NCI-H1436 (cell line): ENCODE measurements at places on chromosomes 3 and 15.

- no peak for DNase-seq
These were observed 399.1 kb downstream of the RBMS3 start for GRCh38 chr3:29679944-29680343.

DNA sequence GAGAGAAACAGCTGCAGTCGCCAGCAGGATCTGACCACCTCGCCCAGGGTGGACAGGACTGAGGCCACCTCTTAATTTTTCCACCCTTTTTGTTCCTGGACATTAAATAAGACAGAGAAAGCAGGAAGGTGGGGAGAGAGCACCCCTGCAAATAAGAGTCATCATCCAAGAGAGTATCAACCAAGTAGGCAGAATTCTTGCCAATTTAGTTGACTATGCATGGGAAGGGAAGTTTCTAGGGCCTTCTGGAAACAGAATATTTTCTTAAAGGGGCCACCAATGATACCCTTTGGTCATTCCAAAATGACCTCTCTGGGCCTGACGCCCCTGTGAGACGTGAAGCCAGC, 136.2 kb downstream of the TJP1 start:
- DNase-seq, result no peak

DNA sequence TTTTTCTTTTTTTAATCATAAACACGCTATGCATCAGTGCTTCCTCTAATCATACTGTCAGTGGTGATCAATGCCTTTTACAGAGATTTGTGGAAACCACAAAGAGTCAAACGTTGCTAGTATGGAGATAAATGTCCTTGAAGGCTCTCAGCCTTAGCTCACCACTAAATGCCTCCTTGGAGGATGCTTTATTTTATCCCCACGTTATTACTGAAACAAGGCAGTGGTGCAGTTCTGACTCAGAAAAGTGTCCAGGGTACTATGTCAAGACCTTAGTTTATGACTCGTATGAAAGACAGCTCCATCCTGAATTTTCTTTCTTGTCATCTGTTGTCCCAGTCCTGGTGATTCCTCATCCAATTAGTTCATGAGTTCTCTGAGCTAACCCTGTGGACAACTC, 1146.7 kb downstream of the IGSF11 start:
- no peak for DNase-seq

DNA sequence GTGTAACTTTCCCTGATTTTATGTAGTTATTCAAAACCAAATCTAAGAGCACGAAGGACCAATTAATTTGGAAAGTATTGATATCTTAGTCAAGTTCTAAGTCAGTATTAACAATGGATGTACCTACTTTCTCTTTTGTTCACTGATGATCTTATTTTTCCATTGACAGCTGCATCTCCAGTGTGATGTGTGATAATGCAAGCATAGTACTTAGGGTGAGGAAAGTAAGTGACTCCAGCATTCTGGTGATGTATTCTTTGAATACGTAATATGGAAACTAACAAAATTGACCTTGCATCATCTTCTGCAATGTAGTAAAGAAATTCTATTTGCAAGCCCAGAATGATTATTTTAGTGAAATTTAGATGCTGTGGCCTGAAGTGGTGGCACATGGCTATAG, 22.4 kb downstream of the FBXW12 start:
- DNase-seq, result no peak

- no peak for DNase-seq
These were observed 64.3 kb downstream of the NCEH1 start for GRCh38 chr3:172646439-172647015.

GRCh38 chr3:147298511-147298982, 107.8 kb downstream of the ZIC4 start:
- no peak for DNase-seq

- DNase-seq, result no peak
These were observed 894 bp upstream of the TM4SF4 start for GRCh38 chr3:149473357-149474249.

DNA sequence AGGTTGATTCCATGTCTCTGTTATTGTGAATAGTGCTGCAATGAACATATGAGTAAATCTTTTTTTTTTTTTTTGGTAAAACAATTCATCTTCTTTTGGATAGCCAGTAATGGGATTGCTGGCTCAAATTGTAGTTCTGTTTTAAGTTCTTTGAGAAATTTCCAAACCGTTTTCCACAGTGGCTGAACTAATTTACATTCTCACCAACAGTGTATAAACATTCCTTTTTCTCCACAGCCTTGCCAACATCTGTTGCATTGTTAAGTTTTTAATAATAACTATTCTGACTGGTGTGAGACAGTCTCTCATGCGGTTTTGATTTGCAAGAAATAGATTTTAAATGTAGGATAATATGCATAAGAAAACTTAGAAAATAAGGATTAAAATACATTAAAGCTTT, 279.0 kb upstream of the EPHA3 start:
- DNase-seq, result no peak

DNA sequence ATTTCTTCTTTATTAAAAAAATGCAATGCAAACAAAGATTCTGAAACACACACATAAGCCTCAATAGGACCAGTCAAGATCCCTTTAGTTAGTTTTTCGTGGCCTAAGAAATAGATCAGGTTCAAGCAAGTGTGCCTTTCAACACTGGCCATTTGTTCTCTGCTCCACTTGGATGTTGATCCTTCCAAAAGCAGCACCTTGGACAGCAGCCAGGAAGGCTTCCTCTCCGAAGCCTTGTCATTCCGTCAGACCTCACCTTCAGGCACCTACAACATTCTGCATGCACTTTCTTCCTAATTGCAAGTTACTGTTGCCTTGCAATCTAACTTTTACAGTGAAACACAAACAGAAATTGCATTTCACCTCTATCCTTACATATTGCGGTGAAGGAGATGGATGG, 155.9 kb upstream of the FEZF2 start:
- DNase-seq, result no peak

DNA sequence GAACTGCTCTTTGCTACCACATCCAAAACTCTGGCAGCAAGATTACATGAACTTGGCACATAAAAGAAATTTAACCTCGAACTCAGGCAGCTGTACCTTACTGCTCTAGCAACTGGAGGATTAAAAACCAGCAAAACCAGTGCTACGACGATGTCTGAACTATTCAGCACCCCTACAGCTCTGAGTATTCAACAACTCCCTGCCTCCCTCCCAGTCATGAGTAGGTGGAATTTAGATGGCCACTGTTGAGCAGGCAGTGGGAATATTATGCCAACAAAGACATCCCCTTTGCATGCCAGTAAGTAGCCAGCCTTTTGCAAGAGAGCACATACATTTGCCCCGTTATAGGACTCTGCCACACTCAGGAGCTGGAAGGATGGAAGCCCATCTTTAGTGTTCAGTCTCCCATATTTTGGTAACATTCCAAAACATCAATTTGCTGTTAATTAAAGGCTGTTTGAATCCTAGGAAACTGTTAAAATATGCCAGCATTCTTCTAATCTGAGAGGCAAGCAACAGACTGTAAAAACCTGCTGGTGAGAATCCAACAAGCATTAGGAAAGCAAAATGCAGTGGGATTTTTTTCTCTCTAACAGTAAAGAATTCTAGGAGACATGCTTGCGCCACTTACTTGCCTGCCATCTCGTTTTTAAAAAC, 85.4 kb downstream of the ZNF385D start:
- DNase-seq, result no peak

- peak; percentile 91 for DNase-seq
These were observed 306.2 kb downstream of the NLGN1 start for GRCh38 chr3:173703771-173704170.

DNA sequence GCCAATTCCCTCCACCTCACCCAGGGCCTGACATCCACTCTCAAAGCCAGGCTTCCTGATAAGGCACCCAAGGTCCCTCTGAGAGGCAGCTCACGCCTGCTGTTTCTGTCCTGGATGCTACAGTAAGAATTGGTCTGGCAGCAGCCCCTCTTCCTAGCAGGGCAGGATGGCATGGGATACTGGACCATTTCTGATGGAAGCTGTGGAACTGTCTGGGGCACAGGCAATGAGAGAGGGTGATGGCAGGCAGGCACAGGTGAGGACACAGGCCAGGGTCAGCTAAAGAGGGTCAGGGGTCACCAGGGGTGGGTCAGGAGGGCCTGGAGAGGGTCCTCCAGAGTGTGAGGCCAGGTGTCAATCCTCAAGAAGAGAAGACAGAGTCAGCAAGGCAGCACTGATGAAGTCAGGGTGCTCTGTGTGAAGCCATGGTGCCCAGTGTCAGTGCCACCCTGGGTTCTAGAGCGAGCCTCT, 41.9 kb upstream of the SLC41A3 start:
- no peak for DNase-seq

- no peak for DNase-seq
These were observed 63.4 kb upstream of the LINGO1 start for GRCh38 chr15:77695961-77696582.

DNA sequence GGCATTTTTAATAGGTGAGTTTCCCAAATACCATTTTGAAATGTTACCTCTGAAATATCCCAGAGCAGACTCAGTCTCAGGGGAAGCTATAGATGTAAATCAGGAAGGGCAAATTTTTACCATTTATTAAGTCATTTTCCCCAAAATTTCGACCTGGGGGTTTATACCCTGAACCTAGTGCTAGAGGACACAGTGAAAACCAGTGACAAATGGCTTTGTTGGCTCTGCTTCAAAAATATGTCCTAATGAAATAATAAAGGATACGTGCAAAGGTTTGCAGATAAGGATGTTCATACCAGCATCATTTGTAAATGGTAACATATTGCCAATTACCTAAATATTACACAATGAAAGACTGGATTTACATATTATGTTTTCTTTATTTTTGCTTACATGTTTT, 546.7 kb upstream of the ADAMTS9 start:
- no peak for DNase-seq

- no peak for DNase-seq
These were observed 106.3 kb upstream of the ARHGEF3 start for GRCh38 chr3:56908004-56908403.

DNA sequence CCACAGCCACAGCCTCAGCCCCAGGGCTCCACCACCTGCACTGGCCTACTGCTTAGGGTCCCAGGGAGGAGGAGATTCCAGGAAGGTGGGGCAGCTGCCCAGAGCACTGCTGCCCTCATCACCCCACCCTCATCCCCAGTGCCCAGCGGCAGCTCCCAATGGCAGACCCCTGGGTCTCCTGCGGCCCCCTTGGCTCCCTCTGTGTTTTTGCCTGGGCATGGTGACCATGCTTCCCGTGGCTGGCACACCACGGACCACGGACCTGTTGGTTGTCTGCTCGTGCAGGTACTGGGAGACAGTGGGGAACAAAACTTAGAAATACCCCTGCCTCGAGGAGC, 2.7 kb downstream of the CHST13 start:
- DNase-seq, result no peak

DNA sequence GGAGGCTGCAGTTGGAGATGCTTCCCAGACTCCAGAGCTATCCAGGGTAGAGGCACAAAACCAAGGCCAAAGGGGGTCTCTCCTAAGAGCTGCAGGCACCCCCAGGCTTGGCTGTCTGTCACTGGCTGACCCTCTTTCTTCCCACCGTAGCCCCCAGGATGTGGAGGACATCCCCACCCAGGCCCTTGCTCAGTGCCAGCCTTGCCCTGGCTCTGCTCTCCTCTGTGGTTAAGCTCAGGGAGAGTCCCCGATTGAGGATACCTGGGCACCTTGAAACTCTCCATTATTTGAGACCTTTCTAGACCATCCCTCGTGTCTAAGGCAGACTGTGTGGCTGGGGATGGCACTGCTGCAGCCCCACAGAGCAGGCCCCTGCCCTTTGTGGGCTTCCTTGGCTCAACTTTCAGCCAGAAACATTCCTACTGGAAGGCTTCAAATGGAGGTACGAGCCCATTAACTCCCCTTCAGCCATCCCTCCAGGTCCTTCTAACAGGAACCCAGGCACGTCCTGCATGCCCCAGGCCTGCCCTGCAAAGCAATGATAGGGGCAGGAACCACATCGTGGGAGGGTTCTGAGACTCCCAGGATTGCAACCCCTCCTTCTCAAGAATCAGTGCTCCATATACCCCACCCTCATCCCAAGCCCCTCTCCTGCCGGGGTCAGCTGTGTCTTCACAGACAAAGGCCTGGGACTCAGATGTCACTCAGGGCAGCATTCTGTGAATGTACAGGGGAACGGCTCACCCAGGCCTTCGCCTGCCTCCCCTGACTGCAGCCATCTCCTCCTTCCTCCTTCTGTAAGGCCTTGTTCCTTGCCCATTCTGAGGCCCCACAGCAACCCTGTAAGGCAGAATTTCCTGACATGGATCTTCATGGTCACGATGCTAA, 102.9 kb upstream of the ABHD17C start:
- no peak for DNase-seq

- no peak for DNase-seq
These were observed 21.0 kb downstream of the DUOX2 start for GRCh38 chr15:45093013-45093412.

DNA sequence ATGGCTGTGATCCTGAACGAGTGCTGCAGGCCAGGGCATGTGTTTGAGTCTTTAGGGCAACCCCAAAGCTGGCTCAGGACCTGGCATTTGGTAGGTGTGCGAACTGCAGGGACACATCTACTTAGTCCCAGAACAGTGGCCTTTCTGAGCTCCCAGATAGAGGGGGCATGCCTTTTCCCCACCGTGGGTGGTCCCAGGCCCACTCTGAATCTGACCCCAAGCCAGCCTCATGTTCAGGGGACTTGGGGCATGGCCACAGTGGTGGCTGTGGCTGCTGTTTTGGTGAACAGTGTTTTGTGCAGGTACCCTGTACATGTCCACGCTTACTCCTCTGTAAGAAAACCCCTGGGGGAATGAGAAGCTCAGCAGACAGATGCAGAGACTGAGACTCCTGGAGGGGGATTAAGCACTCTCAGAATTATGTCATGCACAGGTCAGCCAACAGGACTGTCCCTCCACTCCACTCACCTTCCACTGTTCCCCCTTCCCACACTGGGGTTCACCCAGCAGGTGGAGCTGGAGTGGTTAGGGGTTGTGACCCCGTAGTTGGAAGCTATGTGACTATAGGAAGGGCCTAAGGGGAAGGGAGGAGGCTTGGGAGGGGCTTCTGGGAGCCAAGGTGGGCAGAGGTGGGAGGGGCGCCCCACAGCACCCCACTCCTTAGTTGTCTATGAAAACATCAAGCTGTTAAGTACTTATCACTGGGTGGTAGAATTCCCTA, 16.4 kb downstream of the ESYT3 start:
- DNase-seq, result no peak

DNA sequence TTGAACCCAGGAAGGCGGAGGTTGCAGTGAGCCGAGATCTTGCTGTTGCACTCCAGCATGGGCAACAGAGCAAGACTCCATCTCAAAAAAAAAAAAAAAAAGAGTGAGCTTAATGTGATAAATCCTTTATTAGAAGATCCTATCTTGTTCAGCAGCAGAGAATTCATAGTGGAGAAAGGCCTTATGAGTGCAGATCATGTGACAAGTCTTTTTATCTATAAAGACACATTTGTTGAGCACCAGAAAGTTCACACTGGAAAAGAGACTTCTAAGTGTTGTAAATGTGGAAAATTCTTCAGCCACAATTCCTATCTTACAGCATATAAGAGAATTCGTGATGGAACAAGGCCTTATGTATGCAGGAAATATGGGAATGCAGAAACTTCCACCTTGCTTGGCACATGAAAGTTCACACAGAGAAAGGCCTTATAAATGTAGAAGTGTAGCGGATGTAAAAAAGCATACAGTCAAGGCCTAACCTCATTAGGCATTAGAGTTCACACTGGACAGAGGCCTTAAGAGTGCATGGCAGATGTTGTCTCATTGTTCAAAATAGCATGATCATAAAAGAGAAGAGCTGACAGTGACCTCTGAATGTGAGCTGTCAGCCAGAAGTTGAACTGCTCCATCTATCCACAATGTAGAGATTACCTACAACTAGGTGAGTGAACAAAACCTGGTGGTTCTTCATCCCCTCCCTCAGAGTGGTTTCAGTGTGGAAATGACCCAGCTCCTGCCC, 16.7 kb downstream of the ADAM10 start:
- DNase-seq, result no peak
